Transverse colon (tissue), 4 donors: ENCODE measurements at places on chromosomes 13 and 19. TPM values are rescaled to one million over a fixed set of nuclear protein-coding genes. Genes with fewer than 3 reads are reported as not detected.

Gene MEF2B
- not detected for total RNA-seq

Gene PCDH9
- 1.8 TPM for total RNA-seq

Gene DHDH
- total RNA-seq: 3.4 TPM

Gene RTBDN
- total RNA-seq: not detected

Gene CGB3
- total RNA-seq: not detected

Gene SIAH3
- total RNA-seq: not detected

Gene ZNF492
- total RNA-seq: not detected

Gene RABAC1
- 75.6 TPM for total RNA-seq

Gene PRKACA
- 74.8 TPM for total RNA-seq

Gene CAMSAP3
- total RNA-seq: 38.6 TPM

Gene LGALS4
- total RNA-seq: 1,815 TPM

Gene SHISA7
- total RNA-seq: not detected

Gene MISP3
- 23.8 TPM for total RNA-seq

Gene ELSPBP1
- total RNA-seq: not detected

Gene PLPP2
- total RNA-seq: 161 TPM

Gene MRPL4
- total RNA-seq: 44.1 TPM

Gene GPC6
- total RNA-seq: 0.75 TPM

Gene ZNF525
- 10.8 TPM for total RNA-seq

Gene PLK5
- total RNA-seq: not detected

Gene ZNF546
- 0.60 TPM for total RNA-seq

Gene ODAD3
- not detected for total RNA-seq

Gene RFPL4AL1
- not detected for total RNA-seq

Gene KLK12
- not detected for total RNA-seq
